Hematopoietic multipotent progenitor cell treated with erythropoietin and hydrocortisone succinate and interleukin-3 and kit ligand, for 6 days (in vitro differentiated cells): ENCODE measurements at places on chromosomes 4 and X.

- DNase-seq, result no peak
Observed at GRCh38 chrX:107384397-107385105, 64.9 kb upstream of the FRMPD3 start.

GRCh38 chrX:41381685-41382084 lies 47.7 kb downstream of the DDX3X start:
- DNase-seq, result no peak

- DNase-seq, result peak; percentile 30
Observed at GRCh38 chrX:154986826-154987575, 35.5 kb downstream of the F8 start.

DNA sequence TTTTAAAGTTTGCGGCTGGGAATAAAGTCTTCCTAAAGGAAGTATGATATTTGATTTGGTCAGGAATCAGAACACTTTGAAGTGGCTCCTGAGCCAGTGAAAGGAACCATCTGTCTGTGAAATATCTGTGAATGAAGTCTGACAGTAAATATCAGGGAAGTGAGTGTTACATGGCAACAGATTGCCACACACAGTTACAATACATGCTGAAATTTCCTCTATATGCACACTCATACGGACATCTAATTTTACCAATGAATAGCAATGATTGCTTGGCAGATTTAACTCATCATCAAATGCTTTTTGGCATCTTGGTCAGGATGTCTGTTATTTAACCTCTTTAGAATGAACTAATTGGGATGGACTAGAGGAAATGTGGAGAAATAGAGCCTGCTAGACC lies 1023.8 kb downstream of the FAT4 start:
- DNase-seq, result no peak

GRCh38 chr4:159281771-159282170 lies 178.9 kb downstream of the RAPGEF2 start:
- DNase-seq, result no peak
